Stimulated activated naive B cell treated with anti-CD40 and anti-IgM and Interleukin-4, amounts not matched to agents 10 μg/mL and 1 μg/mL and 100 μg/mL, for 72 hours (primary cell): ENCODE measurements at places on chromosomes 12 and 14.

- DNase-seq = no peak
Measured at GRCh38 chr12:46896680-46897079, 70.9 kb upstream of the SLC38A4 start.

- DNase-seq = peak; percentile 81
Measured at GRCh38 chr14:89386212-89386886, 30.7 kb downstream of the FOXN3 start.

- DNase-seq = no peak
Measured at GRCh38 chr12:46548605-46549071, 176.1 kb upstream of the SLC38A2 start.

DNA sequence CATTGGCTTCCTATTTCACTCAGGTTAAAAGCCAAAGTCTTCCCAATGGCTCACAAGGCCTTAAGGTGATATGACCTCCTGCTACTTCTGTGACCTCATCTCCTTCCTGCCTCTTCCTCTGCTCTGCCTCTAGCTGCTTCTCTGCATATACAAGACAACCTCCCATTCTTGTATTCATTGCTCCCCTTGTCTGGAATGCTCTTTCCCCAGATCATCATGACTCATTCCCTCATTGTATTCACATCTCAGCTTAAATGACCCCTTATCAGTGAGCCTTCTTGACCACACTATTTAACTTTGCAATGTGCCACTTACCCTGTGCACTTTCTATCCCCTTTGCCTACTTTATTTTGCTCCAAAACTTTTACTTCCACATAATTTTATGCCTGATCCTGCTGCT lies 90.2 kb downstream of the PPP1R12A start:
- DNase-seq = no peak

GRCh38 chr12:26018926-26019325 lies 60.4 kb downstream of the RASSF8 start:
- no peak for DNase-seq

- no peak for DNase-seq
Measured at GRCh38 chr14:23863836-23864235, 89.7 kb upstream of the DHRS4 start.

DNA sequence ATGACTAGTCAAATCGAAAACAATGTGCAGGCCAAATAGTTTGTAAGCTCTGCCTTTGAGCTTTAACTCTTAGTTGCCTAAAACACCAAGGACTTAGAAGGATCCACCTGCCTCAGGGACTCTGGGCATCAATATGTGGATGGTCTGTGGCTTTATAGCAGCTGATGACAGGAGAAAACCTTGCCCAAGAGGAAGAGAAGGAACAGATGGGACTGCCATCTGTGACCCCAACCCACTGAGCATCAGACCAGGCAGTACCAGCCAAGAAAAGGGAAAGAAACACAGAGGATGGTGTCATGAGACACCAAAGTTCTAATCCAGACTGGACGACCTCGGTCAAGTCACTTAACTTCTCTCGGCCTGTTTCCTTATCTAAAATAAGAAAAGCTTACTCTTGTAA lies 12.7 kb downstream of the TGFB3 start:
- DNase-seq = no peak

- DNase-seq = no peak
Measured at GRCh38 chr12:55467836-55468235, 2.1 kb downstream of the OR6C70 start.
